AG09319 (cell line): ENCODE measurements at places on chromosomes 7 and 10.

GRCh38 chr10:29304995-29305335 is 16.1 kb downstream of the LYZL1 start:
- DNase-seq = no peak

DNA sequence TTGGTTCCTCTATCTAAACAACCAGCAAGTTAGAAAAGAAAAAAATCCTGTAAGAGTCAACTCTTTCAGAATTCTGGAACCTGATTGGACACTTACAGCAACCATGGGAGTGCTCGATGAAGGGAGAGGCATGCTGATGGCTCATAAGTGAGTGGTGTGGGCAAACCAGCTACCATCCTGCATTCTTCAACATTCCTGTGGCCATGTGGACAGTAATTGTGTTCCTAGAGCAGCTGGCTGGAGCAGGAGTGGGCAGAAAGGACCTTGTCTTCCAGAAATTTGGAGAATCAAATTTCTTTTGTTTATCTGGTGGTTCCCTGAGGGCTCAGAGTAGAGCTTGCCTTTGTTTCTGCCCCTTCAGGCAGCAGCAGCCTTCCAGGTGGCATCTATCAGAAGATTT is 22.5 kb upstream of the MYL7 start:
- DNase-seq = peak; percentile 88

- peak; percentile 11 for DNase-seq
These were observed 143.4 kb upstream of the GLI3 start for GRCh38 chr7:42380401-42380800.

GRCh38 chr10:5544216-5544805 is 19.6 kb downstream of the CALML3 start:
- no peak for DNase-seq

DNA sequence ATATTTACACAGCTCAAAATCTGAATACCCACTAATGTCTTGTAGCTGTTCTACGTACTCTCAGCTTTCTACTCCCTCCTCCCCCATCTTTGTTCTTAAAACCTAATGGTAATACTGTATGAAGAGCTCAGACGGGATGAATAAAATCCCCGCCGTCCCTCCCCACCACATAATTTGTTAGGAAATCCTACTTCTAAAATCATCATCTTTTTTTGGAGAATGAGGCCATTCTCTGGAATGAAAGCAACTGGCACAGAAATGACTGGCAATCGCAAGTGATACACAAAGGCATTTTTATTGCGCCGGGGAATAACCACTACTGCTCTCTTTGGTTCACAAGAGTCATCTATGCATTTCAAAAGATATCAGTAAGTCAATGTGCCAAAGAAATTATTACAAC is 27.3 kb downstream of the SLC35B4 start:
- DNase-seq = no peak

GRCh38 chr7:410395-410910 is 109.2 kb downstream of the PDGFA start:
- no peak for DNase-seq

DNA sequence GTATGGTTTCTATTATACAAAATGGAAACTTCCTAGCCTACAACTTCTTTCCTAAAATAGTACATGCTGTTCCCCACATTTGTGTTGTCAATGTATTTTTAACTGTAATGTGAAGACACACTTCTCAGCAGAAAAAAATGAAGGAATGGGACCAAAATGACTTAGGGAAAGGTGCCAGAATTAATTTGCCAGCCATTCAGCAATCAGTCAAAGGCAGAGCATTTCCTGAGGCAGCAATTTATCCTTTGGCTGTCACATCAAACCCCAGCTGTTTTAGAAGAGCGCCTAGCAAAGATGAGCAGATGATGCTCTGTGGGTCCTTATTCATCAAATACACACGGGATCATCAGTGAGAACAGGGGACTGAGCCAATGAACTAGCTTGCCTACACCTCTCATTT is 592.5 kb downstream of the KCNMA1 start:
- no peak for DNase-seq

- DNase-seq = no peak
These were observed 134.8 kb upstream of the SHH start for GRCh38 chr7:155947051-155947450.

GRCh38 chr10:118163217-118163616 is 116.5 kb upstream of the RAB11FIP2 start:
- DNase-seq = no peak

DNA sequence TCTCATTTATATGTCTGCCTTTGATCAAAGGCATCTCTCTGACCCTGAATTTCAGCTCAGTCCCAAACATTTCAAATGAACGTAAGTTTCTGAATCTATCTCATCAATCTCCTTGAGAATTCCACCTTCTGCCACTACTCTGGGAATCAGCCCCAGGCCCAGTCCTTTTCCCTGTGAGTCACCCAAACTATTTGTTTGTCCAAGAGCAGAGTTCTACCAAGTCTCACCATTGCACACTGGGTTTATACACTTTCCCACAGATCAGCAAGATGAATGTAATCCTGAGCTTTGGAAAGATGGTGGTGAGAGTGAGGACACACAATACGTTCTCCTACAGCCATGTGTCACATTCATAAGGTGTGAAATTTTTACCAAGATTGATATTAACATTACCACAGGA is 251.3 kb upstream of the VWC2 start:
- no peak for DNase-seq

DNA sequence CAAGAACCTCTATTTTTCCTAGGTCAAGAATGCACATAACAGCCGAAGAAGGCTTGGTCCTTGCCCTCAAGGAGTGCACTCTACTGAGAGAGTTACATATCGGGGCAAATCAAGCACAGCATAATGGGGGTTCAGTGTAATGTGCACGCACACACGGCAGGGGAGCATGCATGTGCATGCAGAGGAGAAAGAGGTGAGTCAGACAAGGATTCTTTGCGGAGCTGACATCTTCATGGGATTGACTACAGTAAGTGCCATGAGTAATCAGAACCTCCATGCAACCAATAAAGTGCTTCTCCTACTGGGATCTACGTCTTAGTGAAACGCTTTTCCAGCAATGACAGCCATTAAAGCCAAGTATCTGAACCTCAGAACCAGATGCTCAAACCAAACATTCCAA is 123.6 kb downstream of the RNF216 start:
- DNase-seq = no peak

DNA sequence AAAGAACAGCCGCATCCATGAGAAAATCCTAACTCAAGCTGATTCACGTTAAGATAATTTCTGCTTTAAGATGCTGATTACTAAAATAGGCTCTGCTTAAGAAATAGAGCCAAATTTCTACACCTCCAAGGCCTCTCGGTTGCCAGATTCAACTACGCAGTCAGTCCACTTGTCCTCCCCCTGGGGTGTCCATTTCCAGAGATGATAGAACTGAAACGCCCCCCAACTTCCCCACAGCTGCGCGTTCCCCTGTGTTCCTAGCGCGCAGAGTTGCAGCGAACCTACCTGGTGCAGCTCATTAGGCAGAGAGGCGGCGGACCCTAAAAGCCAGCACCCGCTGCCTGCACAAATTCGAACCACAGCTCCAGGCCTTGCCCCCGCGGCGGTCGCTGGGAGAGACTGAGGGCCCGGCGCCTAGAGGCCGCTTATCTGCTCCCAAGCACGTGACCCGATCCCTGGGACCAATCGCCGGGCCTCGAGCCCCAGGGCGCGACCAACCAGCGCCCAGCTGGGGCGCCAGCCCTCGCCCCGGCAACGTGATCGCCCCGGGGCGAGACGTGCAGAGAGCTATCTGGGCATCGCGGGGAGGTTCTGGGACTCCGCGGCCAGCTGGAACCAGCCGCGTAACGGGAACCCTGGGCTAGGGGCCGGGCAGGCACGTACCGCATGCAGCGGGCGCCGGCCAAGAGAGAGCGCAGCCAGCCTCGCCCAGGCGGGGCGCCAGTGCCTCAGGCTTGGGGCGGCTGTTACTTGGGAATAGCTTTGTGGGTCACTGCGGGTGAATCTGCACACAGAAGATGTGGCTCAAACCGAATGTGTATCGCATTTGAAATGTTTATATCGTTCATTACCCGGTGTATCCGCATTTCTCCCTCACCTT is at the start of gene PPP1R3C:
PPP1R3C (minus strand) TSS at position 401 of the 880 bp plus-strand sequence; CDS start at position 299, 102 bp downstream.
- peak; percentile 91 for DNase-seq

- no peak for DNase-seq
These were observed 387.2 kb downstream of the BBS9 start for GRCh38 chr7:33516568-33516967.

- no peak for DNase-seq
These were observed 74.0 kb downstream of the GPR141 start for GRCh38 chr7:37757563-37757962.

DNA sequence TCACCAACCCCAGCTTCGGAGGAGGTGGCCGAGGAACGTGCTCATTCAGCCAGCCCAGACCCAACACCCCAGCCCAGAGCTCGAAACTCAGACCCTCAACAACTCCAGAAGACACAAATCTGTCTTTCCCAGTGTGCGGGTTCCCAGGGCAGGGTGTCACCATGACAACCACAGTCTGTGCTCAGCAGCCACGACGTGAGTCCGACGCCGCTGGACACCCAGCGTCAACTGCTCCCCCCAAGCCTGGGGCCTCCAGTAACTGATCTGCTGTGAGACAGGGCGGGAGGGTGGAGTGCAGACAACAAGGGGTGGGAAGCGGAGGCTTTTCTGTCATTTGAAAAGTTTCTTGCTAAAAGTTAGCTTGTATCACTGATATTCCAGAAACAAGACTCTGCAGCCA is 167.2 kb downstream of the MAD1L1 start:
- DNase-seq = no peak

GRCh38 chr10:69751214-69751613 is 50.5 kb upstream of the COL13A1 start:
- no peak for DNase-seq

- no peak for DNase-seq
These were observed 69.4 kb upstream of the PDLIM1 start for GRCh38 chr10:95360122-95360714.

DNA sequence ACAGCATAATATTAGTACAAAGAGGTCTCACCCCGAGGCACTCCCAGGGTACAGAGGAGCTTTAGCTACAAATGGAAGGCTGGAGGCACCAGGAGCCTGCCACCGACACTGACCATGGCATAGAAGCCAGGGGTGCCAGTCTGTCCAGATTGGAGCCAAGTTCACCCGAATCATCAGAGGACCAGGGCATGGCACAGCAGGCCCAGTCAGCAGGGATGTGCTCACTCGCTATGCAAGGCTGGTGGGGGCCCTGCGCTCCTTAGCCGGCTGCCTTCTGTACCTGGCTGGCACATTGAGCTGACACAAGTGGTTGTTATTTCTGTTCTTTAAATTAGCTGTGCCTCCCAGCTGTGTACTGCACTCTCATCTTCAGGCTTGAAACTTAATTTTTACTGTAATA is 149.3 kb downstream of the TCERG1L start:
- DNase-seq = no peak

DNA sequence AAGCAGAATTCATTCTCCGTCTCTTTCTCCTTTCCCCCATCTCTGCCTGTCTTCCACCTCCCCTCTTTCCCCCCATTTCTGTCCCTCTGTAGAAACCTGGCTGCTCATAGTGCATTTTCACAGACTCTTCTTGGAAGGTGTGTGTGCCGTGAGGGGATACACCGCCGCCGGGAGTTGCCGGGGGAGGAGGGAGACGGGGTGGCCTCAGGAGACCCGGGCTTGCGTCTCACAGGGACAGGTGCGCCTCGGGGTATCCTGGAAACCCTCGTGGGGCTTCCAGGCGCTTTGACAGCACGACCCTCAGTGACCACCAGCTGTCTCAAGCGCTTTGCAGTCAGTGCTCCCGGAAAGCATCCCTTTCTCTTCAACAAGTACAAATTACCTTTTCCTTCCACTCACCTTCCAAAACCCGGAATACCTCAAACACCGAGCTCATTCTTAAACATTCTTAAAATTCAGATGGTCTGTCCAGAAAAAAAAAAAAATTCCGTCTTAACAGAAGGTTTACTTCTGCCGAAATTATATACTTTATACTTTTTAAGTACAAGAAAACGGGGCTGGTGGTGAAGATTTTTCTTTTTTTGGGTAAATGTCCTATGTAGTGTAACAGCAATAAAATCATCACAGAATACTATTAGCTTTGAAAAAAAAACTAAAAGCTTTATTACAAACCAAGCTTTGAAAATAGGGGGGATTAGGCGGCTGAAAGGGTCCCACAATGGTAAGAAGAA is 8.2 kb downstream of the EMX2 start:
- DNase-seq = no peak

DNA sequence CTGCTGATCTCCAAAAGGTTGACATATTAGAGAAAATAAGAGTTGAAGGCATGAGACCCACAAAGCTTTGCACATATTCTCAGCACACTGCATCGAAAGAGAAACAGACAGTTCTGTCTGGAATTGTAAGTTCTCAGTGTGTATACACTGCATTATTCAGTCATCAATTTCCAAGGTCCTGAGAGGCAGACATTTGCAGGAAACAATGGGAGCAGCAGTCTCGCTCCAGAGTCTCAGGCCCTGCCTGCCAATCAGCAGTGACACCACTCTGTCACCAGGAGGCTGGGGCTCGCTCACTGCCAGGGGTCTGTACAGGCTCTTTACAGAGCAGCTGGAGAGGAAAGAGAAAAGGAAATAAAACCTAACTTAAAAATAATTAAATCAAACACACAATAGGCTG is 36.3 kb downstream of the JAZF1 start:
- no peak for DNase-seq

- DNase-seq = no peak
These were observed 114.6 kb upstream of the CTBP2 start for GRCh38 chr10:125274961-125275360.

DNA sequence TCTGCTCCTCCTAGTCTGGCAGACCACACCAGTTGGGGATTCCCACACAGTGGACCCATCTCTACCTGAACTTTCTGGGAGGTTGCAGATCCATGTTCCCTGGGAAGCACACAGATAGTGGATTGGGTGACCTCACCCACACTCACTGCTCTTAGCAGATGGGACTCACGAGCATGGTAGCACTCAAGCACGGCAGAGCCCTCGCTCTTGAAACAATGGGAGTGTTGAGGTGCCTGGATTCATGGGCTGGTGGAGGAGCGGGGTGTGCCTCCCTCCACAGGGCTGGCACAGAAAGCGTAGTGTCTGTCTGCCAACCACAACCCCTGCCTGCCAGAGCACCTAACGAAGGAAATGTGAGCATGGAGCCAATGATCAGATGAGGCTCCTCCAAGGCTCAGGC is 568.0 kb downstream of the POM121L12 start:
- DNase-seq = no peak

GRCh38 chr10:111347386-111348013 is 270.7 kb downstream of the ADRA2A start:
- no peak for DNase-seq

- no peak for DNase-seq
These were observed 123.3 kb downstream of the CDH23 start for GRCh38 chr10:71520042-71520441.

GRCh38 chr10:119903946-119904666 is 11.6 kb downstream of the SEC23IP start:
- DNase-seq = no peak

- DNase-seq = no peak
These were observed 136.1 kb downstream of the PLXNA4 start for GRCh38 chr7:132440151-132440550.

GRCh38 chr10:113376428-113376827 is 176.4 kb upstream of the HABP2 start:
- no peak for DNase-seq

DNA sequence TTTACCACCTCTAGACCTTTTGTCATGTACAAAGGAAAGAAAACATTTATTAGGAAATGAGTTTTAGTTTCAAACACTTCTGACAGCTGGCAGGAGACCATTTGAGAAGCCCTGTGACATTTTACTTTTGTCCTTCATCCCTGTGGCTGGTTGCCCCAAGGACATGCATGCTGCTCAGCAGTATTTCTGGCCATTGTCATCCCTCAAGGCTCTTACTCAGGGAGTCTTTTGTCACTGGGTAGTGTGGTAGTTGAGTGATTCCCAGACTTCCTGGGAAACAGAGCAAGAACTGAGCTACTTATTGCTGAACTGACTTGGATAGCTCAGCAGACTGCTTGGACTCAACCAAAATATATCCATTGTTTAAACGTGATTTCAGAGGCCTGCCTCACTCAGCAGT is 142.8 kb downstream of the LRRC4 start:
- DNase-seq = no peak
